ENCODE measurements at places on chromosomes 6 and 20.
A peak's percentile ranks its signal among the peaks of the same experiment; 100 is the strongest.

- no peak for DNase-seq
Measured at GRCh38 chr6:139482287-139482686, 107.8 kb upstream of the CITED2 start.

DNA sequence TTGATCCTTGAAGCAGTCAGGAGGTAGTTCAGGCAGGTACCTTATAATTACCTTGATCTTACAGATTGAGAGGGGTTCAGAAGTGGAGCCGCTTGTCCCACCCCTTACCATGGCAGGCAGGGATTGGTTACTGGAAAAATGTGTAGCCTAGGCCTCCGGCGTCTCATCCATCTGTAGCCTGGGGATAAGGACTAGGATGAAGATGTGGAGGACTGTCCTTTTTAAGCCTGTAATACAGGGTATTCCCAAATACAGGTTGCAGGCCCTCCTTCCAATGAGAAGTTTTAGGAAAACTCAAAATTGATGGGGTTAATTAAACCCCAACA is 2.8 kb downstream of the HMGA1 start:
- DNase-seq, result no peak

GRCh38 chr6:143535189-143535614 is 23.7 kb upstream of the FUCA2 start:
- DNase-seq, result no peak

DNA sequence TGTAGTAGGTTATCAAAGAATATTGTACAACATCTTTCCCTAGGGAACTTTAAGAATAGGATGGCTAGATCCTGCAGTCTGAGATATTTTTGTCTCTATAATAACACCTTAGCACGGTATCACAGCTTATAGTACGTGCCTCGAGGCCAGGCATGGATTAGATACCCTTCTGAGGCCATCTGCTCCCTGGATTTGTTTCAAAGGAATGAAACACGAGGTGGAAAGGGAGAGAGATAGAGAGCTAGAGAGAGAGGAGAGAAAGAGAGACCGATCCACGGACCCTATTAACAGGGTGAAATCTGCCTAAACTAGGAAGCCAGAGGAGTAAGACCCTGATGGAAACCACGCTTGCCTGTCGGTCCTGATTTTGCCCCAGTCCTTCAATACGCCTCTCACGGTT is 92.5 kb downstream of the CD83 start:
- DNase-seq, result no peak

DNA sequence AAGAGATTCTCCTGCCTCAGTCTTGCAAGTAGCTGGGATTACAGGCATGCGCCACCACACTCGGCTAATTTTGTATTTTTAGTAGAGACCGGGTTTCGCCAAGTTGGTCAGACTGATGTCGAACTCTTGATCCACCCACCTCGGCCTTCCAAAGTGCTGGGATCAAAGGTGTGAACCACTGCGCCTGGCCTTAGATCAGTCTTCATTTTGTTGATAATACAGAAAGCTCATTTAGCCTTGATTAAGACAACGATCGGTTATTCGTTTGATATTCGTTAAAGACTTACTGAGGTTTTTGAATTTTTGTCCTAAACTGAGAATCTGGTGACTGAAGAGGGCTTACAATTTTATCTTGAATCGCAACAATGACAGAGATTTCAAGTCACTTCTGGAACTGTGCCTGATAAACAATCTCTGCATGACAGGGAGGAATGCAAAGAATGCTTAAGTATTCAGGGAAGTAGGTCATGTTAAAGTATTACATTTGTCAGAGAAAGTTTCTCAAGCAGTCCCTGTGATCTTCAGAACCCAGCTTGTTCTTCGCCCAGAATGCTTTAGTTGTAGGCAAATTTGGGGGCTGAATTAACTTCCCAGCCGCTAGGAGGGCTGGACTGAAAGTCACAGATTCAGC is 14.8 kb downstream of the AKAP12 start:
- no peak for DNase-seq

- DNase-seq, result no peak
Measured at GRCh38 chr6:134117409-134117808, 65.0 kb upstream of the SLC2A12 start.

GRCh38 chr6:129369737-129370136 is 340.2 kb downstream of the ARHGAP18 start:
- DNase-seq, result no peak

- no peak for DNase-seq
Measured at GRCh38 chr6:55918639-55919038, 43.2 kb upstream of the BMP5 start.

- no peak for DNase-seq
Measured at GRCh38 chr20:49578436-49578835, 10.5 kb upstream of the PTGIS start.

GRCh38 chr6:164531736-164532135 is 777.7 kb downstream of the C6orf118 start:
- no peak for DNase-seq

GRCh38 chr6:110620065-110620464 is 143.7 kb upstream of the SLC22A16 start:
- DNase-seq, result no peak

GRCh38 chr6:134452906-134453305 is 135.0 kb upstream of the SGK1 start:
- DNase-seq, result no peak

GRCh38 chr6:147900247-147900830 is 391.8 kb downstream of the SAMD5 start:
- DNase-seq, result no peak

DNA sequence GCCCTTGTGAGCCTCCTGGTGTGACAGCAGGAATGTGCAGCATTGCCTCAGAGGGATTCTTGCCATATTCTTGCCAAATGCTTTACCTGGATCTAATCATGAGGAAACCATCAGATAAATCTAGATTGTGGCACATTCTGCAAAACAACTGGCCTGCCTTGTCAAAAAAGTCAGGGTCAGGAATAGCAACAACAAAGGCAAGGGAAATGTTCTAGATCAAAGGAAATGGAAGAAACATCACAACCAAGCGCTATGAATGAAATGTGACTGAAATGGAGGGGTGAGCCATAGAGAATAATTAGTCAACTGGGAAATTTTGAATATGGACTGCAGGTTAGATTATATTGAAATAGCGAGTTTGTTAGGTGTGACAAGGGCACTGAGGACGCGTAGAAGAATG is 262.6 kb upstream of the CDYL start:
- DNase-seq, result no peak

DNA sequence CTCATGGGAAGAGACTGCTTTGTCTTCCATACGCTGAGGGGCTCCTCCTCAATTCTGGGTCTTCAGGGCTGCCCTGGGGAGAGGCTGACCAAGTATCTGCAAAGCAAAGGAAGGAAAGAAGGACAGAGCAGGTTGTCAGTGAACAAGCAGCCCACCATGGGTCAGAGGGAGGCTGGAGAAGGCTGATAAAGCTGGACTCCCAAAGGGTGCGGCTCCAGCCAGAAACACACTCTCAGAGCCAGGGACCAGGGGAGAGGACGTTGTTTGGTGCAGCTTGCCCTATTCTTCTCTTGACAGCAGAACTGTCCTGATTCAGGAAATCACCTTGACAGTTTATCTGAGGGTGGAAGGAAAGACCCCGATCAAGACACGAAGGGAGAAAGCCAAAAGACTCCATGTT is 10.4 kb upstream of the CTCFL start:
- DNase-seq, result no peak

- no peak for DNase-seq
Measured at GRCh38 chr20:58153121-58153520, 75.3 kb downstream of the ANKRD60 start.

DNA sequence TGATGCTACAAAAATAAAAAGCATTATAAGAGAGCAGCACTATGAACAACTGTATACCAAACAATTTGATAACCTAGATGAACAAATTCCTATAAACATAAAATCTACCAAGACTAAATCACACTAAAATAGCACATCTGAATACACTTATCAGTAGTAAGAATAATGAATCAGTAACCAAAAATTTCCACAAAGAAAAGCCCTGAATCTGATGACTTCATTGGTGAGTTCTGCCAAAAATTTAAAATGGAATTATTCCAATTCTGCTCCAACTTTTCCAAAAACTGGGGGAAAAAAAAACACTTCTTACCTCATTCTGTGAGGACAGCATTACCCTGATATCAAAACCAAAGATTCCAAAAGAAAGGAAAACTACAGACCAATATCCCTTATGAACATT is 206.2 kb downstream of the WDR27 start:
- no peak for DNase-seq

DNA sequence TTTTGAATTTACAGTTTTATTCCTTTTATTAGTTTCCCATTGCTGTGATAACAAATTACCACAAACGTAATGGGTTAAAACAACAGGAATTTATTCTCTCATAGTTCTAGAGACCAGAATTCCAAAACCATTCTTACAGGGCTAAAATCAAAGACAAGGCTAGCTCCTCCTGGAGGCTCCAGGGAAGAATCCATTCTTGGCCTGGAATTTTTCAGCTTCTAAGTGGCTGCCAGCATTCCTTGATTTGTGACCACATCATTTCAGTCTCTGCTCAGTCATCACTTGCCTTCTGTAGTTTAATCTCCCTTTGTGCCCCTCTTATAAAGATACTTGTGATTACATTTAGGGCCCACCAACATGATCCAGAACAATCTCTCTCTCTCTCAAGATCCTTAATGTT is 897 bp upstream of the SEL1L2 start:
- DNase-seq, result no peak

DNA sequence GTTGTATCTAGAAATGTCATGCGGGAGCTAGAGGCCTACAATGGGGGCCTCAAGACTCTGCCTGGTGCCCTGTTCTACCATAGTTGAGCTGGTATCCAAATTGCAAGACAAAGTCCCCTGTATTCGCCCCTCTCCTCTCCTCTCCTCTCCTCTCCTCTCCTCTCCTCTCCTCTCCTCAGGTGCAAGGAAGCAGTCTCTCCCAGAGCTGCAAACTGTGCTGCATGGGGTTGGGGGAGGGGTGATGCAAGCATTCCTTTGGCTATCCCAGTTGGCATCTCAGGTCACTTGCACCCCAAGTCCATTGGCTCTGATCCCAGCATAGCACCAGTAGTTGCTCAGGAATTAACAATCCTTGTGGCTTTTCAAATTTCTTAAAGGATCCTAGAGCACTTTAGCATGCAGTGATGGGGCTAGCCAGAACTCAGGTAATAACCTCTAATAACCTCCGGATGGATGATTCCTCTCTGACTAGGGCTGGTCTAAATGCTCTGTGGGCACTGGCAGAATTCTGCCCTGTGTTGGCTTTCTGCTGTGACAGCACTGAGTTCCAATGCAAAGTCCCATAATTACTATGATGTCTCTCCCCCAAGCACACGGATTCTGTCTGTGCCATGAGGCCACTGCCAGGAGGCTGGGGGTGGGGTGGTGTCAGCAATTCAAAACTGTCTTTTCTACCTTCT is 35.3 kb downstream of the TAF11 start:
- no peak for DNase-seq

DNA sequence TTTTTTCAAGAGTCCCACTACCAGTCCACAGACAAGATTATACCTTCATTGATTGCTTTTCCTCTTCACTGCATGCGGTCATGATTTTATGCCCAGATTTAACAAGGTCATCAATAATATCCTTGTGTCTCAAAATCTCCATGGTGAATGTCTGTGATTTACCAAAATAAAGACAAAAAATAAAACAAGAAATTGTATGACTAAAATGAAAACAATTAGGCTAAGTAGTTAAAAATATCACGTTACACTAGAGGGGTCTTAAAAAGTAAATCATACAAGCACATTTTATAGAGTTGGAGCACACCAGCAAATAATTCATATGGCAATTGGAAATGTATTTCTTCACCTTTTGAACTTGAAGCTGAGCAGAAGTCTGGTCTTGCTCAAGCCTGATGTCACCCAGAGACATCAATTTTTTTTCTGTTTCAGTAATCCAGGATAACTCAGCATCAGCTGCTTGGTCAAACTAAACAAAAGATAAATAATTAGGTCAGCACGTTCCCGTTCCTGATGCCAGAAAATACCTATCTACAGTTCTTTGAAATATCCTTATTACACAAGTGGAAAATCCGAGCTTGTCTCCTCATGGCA is 125.4 kb downstream of the DST start:
- DNase-seq, result no peak

- DNase-seq, result no peak
Measured at GRCh38 chr6:56406276-56407269, 159.2 kb upstream of the COL21A1 start.

- no peak for DNase-seq
Measured at GRCh38 chr6:159977255-159977903, 8.5 kb downstream of the IGF2R start.

GRCh38 chr20:31715766-31716165 is 6.9 kb downstream of the BCL2L1 start:
- no peak for DNase-seq

- no peak for DNase-seq
Measured at GRCh38 chr6:87908978-87909811, 138.4 kb upstream of the SPACA1 start.

- peak; percentile 29 for DNase-seq
Measured at GRCh38 chr20:24066076-24066700, 77.6 kb upstream of the GGTLC1 start.

DNA sequence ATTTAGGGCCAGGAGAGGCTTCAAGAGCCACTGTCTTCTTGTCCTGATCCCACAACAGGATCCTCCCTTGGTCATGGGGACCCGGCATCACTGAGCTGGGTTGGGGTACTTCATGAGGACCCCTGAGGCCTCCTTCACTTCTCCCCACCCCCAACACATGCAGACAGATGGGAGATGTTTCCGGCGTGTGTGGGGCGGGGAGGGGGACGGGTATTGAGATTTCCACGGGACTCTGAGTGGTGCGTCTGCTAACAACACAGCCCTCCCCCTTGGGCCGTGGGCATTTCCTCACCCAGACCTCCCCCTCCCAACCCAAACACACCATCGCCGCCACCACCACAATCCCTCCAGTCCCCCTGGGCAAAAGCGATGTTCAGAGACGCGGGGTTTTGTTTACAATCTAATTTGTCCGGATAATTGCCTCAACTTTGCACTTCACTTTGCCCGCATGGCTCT is 906 bp upstream of the FOXP4 start:
- no peak for DNase-seq

DNA sequence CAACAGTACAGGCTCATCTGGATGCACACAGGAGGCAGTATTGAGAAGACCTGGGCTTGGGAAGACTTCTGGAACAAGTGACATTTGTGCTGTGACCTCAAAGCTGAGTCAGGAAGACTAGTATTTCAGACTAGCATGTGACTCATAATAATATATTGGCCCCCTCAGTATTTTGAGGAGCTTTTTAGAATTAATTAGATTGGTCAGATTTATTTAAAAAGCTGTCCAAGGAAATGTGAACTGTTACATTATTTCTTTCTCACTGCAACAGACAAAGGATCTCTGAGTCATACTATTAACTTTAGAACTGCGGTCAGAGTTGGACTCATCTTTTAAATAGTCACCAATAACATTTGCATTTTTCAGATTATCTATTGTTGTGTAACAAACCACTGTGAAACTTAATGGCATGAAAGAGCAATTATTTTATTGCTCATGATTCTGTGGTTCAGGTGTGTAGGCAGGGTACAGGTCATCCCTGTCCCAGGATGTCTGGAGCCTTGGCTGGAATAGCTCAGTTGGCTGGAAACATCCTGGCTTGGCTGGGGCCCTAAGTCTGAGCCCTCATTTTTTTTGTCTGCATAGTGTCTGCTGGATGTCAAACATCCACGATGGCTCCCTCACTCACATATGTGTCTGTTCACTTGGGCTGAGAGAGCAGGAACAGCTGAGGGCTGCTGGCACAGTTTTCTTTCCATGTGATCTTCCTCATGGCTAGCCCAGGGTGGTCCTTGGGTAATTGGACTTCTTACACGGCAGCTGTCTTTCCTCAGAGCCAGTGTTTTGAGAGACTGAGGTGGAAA is 46.9 kb downstream of the MAP3K4 start:
- DNase-seq, result peak; percentile 9
